ENCODE measurements at places on chromosomes 7 and 10.

DNA sequence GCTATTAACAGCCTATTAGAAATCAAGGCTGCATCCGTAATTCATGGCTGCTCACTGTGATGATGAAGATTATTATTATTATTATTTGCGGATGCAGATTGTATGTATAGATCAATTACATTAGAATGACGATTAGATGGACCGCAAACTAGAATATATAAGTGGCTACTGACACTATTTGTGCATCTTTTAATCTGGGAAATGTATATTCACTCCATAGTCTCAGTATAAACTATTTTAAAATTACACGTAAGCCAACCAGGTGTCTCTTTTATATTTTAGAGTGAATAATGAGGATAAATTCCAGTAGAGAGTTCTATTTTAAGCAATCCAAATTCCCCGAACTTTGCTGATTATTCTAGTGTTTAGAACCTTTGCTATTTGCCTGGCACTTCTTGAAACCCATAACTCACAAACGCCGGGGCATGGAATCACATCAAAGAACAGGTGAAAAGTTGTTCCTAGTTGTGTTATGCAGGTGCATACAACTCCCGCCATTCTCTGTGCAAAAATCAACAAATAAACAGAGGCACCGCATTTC, 509 bp upstream of the ING3 start:
- DNase-seq, result no peak

DNA sequence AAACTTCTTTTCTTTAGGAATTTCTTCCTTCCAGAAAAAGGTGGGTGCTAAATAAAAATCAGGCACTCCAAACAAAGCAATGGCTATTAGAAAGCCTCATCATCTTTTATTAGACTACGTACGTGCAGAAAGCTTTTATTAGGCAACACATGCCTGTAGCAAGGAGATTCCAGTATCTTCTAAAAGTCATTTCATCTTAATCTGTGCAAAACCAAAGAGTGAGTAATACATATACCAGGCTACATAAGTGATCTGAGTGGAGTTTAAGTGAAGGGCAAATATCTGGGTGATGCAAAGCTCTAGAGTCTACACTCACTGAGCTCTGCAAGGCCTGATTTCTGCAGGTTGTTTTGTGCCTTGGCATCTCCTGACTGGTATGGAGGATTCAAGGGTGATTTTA, 231.7 kb downstream of the ELMO1 start:
- DNase-seq, result no peak

GRCh38 chr10:129766611-129767550, 197.2 kb downstream of the EBF3 start:
- DNase-seq, result peak; percentile 76

DNA sequence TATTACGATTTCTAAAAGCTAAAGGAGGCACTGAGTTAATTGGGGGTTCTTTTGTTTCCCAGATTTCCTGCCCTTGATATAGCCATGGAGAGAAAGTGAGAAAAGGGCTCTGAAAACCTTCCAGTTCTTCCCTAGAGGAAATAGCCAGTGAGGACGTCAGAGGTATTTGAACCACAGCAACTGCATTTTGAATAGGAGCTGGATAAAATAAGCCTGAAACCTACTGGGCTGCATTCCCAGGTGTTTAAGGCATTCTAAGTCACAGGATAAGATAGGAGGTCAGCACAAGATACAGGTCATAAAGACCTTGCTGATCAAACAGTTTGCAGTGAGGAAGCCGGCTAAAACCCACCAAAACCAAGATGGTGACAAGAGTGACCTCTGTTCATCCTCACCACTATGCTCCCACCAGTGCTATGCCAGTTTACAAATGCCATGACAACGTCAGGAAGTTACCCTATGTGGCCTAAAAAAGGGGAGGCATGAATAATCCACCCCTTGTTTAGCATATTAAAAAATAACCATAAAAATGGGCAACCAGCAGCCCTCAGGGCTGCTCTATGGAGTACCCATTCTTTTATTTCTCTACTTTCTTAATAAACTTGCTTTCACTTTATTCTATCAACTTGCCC, 85.1 kb upstream of the FRMD4A start:
- no peak for DNase-seq

DNA sequence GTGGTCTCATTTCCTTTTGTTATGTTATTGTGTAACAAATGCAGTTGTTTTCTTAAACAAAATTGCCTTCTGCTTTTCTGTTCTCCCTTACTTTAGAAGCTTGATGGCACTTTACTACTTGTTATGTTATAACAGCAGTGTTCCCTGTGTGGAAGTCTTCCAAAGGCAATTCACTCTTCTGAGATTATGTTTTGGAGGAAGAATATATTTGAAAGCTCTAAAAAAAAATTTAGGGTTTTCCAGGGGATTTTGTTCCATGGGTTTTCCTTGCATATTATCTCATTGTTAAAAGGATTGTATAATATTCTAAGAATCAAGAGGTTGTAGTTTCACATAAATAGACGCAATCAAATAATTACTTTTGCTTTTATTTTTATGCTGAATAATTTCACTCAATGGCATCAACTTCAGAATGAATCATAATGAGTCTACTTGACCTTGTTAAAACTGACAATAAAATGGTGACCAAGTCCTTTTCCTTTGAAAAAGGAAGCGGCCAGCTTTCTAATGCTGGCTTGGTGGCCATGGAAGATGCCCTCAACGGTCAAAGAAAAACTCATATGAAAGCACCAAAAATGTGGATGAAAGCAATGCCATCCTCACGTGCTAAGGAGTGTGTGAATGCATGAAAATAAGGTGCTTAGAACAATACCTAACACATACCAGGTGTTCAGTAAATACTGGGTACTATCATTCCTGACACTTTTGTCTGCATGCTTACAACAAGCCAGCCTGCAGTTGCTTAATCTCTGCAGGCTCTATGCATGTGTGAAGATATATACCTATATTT, 92.4 kb upstream of the KLF6 start:
- DNase-seq, result no peak

DNA sequence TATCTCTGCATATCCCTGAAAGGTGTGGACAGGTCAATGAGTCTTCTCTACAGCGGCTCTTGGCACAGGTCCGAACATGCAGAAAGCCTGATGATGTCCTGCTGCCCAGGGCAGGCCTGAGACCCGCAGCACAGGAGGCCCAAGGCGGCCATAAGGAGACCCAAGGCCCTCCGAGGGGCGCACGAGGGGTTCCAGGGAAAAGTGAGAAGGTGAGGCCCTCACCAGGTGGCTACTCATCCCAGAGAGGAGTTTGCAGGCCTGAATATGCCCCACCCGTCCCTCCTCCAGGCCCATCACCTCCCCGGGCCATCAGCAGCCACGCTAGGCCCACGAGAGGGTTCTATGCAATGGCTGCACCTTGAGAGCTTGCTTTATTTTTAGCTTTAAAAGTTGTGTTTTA, 173.4 kb upstream of the RHEB start:
- DNase-seq, result no peak

- no peak for DNase-seq
Measured at GRCh38 chr7:46705386-46706255, 784.5 kb upstream of the IGFBP3 start.

DNA sequence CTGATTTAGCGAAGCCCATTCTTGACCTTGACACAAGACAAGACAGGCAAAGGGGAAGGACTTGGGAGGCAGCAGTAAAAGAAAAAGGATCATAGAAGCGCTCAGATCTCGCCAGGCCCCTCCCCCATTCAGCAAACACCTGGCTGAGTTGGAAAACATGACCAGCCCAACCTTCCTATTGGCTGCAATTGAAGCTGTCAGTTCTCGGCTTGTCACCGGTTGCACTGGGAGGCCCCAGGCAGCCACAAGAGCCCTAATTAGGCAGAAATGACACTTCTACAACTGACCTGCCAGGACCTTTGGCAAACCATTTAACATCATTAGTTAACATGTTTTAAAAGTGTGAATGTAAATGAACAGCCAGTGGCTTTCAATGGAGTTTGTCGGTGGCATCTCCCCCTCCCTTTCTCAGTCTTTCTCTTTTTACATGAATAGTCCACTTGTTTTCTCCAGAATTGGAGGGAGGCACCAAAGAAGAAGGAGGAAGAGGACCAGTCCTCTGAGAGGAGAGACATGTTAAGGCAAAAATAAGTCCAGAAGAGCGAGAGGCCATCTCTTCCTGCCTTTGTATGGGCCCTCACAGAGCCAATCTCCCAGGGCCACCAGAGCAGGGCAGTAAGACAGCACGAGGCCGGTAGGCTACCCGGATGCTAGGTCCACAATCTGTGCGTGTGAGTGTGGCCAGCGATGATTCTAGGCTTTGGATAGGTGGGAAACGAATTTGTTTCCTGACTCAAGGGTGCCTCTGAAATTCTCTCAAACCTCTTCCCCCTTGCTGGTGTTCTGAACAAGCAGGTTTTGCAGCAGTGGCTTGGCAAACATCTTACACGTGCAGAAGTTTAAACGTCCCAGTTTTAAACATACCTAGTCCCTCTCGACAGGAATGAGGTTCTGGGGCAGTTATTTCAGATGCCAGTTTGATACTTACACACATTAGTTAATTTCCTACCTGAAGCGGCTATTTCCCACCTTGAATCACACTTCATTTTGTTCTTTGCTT, 15.0 kb upstream of the ENO4 start:
- no peak for DNase-seq

DNA sequence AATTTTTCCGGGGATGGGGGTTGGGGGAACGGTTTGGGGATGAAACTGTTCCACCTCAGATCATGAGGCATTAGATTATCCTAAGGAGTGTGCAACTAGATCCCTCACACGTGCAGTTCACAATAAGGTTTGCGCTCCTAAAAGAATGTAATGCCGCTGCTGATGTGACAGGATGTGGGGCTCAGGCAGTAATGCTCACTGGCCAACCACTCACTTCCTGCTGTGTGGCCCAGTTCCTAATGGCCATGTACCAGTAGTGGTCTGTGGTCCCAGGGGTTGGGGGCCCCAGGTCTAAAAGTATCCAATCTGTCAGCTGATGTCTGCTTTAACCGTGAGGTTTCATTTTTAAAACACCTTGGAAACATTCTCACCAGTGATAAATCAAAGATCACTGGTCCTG, 2.2 kb downstream of the STN1 start:
- no peak for DNase-seq

- DNase-seq, result no peak
Measured at GRCh38 chr7:33432821-33433220, 303.5 kb downstream of the BBS9 start.

DNA sequence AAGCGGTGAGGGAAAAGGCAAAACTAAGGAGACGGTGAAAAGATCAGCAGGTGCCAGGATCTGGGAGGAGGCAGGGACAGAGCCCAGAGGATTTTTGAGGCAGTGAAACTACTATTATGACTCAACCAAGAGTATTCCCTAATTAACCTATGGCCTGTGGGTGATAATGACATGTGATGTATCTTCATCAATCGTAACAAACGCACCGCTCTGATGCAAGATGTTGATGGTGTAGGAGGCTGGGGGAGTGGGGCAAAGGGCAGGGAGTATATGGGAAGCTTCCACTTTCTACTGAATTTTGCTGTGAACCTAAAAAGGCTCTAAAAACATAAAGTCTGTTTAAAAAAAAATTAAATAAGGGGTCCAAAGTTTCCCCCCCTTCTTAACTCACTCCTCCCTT, 25.5 kb upstream of the EZH2 start:
- DNase-seq, result no peak

DNA sequence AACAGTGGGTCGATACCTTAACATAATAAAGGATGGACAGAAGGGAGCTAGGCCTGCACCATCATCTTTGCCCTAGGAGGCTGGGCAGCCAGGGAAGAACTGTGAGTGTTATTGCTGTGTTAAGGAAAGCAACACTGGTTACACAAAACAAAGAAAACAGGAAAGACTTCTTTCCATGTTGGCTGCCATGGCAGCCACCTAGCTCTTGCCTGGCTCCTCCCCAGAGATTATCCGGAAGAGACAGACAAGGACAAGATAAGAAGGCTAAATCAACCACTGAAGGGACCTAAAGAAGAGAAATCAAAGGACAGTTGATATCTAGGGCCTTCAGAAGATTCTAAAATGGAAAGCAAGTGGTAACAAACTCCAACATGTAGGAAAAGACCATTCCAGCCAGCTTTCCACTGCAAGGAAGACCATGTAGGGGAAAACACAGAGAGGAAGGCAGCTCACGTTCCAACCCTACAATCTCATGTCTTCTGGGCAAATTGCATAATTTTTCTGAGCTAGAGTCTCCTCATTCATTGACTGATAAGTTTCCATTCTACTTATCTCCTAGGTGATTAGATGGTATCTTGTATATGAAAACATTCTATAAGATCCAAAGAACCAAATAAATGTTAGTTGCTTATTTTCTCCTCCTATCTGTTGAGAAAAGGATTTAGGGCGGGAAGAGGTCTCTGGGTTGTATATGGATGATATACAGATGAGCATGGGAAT, 51.2 kb downstream of the SP8 start:
- no peak for DNase-seq

DNA sequence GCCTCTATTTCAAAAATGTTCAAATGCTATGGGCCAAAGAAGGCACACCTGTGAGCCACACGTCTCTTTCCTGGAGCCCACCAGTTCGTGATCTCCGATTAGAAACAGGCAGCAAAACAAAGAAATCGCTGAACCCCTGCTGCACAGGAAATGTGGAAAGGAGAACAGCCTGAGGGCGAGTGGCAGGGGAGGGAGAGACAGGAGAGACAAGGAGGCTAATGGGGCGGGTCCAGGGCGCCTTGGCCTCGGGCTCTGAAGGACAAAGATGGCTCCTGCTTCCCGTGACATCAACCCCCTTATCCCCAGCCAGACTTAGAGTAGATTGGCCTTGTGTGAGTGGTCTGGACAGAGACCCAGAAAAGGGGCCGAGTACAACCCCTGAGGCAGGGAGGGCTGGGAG, 62.4 kb upstream of the DOCK1 start:
- DNase-seq, result no peak

DNA sequence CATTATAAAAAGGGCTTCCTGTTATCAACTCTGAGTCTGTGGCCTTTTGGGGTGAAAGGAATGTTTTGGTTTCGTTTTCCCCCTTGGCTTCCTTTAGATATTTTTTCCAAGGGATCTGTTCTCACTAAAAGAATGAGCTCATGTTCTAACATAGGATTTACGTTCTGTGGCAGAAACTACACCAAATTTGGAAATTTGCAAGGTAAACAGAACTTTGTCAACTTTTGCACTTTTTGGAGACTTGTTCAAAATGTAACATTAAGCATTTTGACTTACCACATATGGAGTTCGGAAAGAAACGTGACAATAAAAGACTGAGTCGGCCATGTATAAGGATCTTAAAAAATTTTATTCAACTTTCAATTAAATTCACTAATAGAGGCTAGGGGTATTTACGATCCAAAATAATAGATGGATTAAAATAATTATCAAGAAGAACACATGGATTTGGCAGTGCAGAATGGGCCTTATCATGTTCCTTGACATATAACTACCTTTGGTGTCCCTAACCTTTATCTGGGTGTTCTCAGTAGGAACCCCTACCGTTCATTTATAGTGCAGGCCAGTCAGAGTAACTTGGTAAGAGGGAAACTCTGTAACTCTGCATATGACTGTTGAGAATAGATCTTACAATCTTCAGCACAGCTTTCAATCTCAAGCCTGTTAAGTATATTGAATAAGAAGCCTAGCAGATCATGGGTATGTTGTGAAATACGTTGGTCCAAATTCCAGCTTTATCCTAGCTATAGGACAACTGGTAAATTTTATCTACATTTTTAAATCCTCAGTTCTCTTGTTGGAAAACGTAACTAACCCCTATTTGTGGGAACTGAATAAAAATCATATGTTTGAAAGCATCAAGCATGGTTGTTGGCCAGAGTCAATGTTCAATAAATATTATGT, 11.8 kb downstream of the CPED1 start:
- DNase-seq, result no peak

GRCh38 chr10:75663947-75664664, 232.7 kb downstream of the LRMDA start:
- no peak for DNase-seq

All from mesenteric fat pad (tissue), 1 donor.